ENCODE measurements at places on chromosomes 7 and 10.

- DNase-seq = no peak
Measured at GRCh38 chr10:82801289-82801688, 926.3 kb downstream of the NRG3 start.

DNA sequence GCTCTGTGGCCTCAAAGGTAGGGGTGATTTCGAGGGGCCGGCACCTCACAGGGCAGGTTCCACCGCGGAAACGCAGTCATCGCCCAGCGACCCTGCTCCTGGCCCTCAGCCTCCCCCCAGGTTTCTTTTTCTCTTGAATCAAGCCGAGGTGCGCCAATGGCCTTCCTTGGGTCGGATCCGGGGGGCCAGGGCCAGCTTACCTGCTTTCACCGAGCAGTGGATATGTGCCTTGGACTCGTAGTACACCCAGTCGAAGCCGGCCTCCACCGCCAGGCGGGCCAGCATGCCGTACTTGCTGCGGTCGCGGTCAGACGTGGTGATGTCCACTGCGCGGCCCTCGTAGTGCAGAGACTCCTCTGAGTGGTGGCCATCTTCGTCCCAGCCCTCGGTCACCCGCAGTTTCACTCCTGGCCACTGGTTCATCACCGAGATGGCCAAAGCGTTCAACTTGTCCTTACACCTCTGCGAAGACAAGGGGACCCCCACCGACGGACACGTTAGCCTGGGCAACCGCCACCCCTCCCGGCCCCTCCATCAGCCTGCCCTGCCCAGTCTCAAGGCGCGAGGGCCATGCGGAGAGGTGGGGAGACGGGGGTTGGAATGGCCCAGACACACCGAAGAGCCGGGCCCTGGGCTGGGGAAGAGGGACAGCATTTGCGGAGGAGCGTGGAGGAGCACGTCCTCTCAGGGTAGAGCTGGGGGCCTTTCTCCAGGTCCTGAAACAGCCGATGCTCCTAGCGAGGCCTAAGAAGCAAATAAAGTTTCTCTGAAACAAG lies 6.0 kb downstream of the SHH start:
- DNase-seq = no peak

GRCh38 chr10:5545778-5546710 lies 21.3 kb downstream of the CALML3 start:
- DNase-seq = no peak

- DNase-seq = no peak
Measured at GRCh38 chr7:84780158-84781124, 406.4 kb downstream of the SEMA3D start.

DNA sequence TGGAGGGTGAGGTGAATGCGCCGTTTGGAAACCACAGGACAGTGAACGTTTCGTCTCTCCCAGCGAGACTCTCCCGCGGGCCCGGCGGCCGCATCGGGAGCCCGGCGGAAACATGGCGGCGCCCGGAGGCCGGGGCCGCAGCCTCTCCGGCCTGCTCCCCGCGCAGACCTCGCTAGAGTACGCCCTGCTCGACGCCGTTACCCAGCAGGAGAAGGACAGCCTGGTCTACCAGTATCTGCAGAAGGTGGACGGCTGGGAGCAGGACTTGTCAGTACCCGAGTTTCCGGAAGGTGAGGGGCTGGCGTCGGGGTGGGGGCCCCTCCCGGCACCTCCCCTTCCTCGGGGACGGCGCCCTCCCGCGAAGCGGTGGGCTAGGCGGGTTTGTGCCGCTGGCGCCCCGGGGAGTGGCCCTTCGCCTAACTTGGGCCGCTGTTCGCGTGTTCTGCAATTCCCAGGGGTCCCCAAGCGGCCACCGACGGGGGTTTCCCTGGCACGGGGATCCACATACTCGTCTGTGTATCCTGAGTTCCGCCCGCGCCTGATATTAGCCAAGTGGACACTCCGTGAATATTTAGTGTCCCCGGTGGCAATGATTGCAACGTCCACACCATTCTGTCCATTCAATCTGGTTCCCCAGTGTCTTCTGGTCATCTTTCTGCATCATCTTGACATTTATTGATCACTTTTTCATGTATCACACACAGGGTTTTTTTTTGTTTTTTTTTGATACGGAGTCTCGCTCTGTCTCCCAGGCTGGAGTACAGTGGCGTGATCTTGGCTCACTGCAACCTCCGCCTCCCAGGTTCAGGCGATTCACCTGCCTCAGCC lies 514 bp downstream of the NHLRC2 start:
- no peak for DNase-seq

DNA sequence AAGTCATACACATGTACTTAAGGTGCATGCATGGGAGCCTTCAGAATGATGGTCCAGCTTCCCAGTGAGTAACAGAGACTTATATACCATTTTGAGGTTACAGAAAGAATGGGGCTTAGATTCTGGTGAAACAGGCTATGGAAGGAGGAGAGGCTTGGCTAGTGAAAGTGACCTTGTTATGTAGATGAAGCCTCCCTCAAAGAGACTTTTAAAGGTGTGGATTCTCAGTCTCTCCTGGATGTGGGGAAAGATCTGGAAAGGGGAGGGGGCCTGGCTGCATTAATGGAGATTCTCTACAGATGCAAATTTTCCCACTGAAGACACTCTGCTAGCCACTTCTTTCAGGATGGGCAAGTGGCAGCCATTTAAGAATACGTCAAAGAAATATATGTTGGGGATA lies 5.5 kb downstream of the RASSF4 start:
- no peak for DNase-seq

DNA sequence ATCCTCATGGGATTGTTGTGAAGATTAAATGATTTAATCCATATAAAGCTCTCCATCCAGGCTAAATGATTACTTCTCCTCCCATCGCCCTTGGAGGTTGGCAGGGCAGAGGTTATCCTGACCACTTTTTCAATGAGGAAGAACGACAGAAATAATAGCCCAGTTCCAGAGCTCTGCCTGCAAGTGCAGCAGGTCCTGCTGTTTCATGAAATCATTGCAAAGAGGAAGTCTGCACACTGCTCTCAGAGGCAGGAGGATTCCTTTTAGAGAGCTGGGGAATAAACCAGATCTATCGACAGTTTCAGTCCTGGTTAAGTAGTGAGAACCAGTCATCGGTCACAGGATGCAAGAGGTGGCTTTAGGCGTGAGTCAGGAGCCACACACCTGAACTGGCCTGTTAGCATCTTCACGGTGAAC lies 25.0 kb upstream of the CDH23 start:
- no peak for DNase-seq

DNA sequence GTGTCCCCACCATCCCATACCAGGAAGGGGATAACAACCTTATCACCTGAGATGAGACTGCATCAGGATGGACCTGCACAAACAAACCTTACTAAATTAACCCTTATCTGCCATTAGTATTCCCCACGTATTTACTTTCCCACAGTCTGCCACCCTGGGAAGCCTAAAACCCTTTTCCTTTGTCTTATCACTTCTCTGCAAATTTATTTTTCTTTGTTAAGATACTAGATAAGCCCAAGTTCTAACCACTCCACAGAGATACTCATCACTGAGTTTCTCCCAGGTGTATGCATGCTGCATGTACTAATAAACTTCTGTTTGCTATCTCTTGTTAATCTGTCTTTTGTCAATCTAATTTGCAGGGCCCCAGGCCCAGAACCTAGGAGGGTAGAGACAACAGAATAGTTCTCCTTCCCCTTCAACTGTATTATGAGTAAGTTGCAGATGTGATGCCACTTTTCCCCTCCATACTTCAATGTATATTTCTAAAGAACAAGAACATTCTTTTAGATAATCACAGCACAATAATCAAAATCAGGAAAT lies 66.0 kb downstream of the ELMO1 start:
- no peak for DNase-seq

- DNase-seq = no peak
Measured at GRCh38 chr10:75972491-75973276, 541.3 kb downstream of the LRMDA start.

- DNase-seq = no peak
Measured at GRCh38 chr7:66847879-66848790, 72.9 kb upstream of the TMEM248 start.

DNA sequence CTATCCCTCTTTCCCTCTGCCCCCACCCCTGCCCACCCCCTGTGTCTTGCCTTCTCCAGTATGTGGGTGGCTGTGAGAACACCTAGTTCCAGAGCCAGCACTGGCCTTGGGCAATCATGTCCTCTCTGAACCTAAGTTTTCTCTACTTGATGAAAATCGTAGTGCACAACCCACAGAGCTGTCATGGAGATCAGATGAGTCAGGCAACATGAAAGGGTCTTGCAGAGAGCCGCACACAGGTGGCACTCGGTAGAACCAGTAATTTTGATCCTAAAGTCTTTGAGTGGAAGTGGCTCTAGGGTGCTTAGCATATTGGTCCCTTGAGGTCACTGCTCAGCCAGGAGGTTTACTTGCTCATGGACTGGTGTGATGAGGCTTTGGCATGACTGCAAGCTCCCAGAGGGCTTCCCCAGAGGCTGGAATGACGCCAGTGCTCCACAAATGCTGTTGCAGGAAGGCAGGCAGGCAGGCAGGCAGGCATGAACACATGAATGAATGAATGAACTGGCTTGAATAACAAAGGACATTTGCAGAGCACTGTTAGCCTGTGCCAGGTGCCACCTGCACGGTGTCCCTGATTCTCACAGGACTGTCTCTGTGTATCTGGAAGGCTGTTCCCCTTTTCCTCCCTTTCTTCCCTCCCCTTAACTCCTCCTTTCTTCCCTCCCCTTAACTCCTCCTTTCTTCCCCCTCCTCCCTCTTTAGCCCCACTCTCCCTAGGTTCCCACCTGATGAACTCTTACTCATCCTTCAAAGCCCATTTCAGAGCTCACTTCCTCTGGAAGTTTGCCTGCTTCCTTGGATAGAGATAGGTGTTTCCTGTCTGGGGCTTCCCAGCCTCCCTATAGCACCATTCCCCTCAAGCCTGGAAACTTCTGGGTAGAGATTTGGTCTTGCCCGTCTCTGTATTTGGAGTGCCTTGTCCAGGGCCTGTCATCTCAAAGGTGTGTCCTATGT lies 27.2 kb upstream of the CTBP2 start:
- DNase-seq = no peak

GRCh38 chr10:17235136-17235535 lies 7.1 kb downstream of the VIM start:
- DNase-seq = no peak

DNA sequence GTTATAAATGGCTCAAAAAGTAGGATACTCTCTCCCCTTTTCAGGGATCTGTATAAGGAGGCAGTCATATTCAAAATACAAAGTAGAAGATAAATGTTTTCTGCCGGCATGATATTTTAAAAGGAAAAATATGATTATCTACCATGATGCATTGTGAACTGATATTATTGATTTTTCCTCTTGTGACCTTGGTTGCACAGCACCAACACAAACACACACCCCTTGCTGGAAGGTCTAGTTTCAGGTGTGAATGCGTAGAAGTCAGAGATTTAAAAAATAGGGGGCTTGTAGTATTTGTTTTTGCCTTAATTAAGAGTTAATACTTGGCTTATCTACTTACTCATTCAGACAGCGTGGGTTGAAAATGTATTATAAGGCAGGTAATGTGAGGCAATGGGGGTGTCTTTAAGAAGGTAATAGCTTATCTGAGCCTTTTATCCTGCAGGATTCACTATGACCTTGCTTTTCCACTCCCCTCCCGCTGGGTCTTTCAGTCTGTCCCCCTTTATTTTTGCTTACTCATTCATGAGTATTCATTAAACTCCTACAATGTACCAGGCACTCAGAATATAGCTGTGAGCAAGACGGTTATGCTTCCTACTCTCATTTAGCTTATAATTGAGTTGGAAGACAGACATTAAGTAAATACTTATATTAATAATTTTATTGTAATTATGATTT lies 390.6 kb downstream of the SDK1 start:
- DNase-seq = no peak

- DNase-seq = no peak
Measured at GRCh38 chr10:35299016-35299415, 37.3 kb upstream of the CCNY start.

GRCh38 chr7:127893547-127893946 lies 137.7 kb downstream of the LRRC4 start:
- no peak for DNase-seq

GRCh38 chr10:73991884-73992245 lies 6.1 kb upstream of the VCL start:
- DNase-seq = peak; percentile 47

GRCh38 chr10:92972066-92972870 lies 88.3 kb upstream of the CYP26C1 start:
- no peak for DNase-seq

- no peak for DNase-seq
Measured at GRCh38 chr7:147279964-147280374, 1163.4 kb downstream of the CNTNAP2 start.

DNA sequence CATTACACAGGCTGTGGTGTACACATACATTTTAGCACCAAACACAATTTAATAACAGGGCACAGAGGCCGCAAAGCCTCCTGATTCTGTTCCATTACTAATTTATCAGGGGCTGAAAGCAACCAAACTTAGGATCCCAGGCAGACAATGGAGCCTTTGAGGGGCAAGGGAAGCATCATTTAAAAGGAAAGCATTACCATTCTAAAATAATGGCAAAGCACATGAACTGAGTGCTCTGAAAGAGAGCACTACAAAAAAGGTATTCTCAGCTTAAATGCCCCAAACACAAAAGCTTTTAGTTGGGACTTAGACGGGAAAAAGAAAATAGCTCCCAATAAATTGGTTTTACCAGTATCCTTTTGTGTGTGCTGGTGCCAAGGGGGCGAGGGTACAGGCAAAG lies 282.0 kb upstream of the ETV1 start:
- no peak for DNase-seq

DNA sequence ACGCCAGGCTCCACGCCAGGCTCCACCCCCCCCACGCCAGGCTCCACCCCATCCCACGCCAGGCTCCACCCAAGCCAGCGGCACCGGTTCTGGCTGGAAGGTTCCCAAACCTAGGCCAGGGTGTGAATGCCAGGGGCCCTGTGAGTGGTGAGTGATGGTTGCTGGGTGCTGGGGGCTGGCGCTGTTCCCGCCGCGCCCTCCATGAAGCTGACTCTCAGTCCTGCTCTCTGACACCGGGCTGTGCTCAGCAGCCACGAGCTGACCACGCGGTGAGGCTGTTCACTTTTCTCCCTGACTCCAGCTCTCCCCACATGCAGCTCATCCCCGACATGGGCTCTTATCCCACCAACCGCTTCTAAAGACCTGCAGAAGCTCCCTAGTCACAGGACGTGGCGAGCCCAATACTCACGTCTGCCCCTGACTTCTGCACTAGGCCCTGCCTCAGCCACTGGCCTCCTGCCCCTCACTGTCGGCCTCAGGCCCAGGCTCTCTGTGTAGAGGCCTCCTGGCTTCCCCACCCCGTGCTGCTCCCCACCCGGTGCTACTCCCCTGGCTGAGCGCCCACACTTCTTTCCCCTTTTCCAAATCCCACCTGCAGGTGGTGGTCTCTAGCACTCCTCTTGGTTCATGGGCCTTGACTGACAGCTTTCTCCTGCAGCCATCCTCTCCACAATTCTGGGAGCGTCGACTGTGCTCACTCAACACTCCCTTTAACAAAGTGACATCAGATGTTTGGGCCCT lies 603.0 kb downstream of the PTPRN2 start:
- no peak for DNase-seq

DNA sequence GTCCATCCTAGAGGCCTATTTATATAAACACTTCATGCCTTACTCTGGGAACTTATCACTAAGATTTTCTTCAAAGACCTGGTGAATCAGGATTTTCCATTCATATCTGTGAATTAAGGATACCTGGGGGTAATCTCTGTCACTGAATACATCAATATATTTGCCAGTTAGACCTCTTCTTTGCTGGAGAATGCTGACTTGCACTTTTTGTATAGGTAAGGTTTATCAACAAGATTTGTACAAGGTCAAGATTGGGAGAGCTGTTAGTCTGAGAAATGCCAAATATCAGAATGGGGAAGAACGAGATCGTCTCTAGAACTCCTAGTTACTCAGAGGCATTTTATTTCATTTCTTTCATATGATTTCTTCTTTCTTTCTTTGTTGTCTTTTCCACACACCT lies 1060.0 kb downstream of the NRG3 start:
- no peak for DNase-seq

All from activated CD8-positive, alpha-beta memory T cell treated with anti-CD3 and anti-CD28 coated beads for 4 hours (primary cell).